Activated CD4-positive, alpha-beta T cell treated with anti-CD3 and anti-CD28 coated beads, Interleukin-2, Interleukin-6, amounts not matched to agents 100 ng/mL and 50 ng/mL, durations not matched to agents 16 hours and 8 hours (primary cell): ENCODE measurements at places on chromosomes 7 and 10.
A peak's percentile ranks its signal among the peaks of the same experiment; 100 is the strongest.

DNA sequence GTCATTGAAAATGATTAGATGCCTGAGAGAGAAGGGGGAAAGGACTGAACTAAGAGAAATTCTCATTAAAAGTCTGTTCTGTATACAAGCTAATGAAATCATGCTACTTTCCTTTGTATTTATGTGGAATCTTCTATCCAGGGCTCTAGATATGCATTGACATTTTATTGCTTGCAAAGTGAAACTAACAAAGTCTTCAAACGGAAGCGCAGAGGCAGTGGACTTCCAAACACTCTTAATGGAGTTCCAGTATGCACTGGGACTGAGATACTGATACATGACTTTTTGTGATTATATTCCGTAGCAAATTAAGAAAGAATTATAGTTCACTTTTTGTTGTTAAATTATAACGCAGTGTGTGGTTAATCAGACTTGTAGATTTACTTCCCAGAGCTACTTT, 166.8 kb upstream of the TBX20 start:
- no peak for DNase-seq

- no peak for DNase-seq
These were observed 2.8 kb upstream of the TECTB start for GRCh38 chr10:112280205-112280921.

- no peak for DNase-seq
These were observed 13.9 kb upstream of the AHCYL2 start for GRCh38 chr7:129210989-129211312.

- DNase-seq = no peak
These were observed 24.2 kb upstream of the PFKFB3 start for GRCh38 chr10:6178581-6178980.

GRCh38 chr7:6513541-6513940, 37.7 kb downstream of the GRID2IP start:
- DNase-seq = no peak

- no peak for DNase-seq
These were observed 322.1 kb upstream of the RNF32 start for GRCh38 chr7:156318426-156318825.

- DNase-seq = no peak
These were observed 87.4 kb upstream of the RET start for GRCh38 chr10:42989481-42989921.

GRCh38 chr10:98513704-98514103, 67.0 kb upstream of the HPS1 start:
- DNase-seq = no peak

DNA sequence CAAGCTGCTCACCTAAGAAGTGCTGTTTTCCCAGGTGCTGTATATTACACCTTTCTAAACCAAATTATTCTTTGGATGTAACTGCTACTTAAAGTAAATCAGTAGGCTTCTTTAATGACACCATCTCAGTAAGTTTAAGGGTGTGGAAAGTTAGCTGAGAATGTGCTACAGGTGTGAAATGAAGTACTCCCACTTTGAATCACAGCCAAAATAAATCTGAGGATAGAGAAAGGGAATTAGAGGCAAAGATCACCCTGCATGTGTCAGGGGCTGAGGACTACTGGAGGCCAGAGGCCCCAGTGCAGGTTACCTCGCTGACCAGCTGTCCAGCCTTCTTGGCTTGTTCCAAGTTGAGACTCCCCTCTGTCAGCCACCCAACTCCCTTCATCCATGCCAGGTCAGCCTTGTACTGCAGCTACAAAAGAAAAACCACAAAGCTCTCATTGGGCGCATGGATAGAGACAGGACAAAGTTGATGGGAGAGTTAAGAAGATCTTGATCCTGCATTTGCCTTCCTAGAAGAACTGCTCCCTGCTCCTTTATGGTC, 35.2 kb downstream of the NRAP start:
- no peak for DNase-seq

DNA sequence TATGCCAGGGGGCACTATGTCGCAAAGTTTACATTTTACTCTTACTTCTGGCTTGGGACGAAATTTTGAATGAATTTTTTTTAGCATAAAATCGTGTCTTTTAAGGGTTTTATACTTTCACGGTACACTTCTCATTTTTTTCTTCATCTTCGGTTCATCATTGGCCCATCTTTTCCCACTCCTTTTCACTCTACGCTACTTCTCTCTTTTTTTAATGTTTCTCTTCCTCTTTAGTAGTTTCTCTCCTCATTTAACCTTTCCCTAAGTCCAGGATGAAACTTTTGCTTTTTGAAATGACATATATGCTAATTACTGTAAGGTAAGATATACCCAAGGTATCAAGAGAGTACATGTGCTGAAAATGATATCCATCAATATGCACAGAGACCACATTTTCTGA, 39.5 kb downstream of the C7orf33 start:
- no peak for DNase-seq

DNA sequence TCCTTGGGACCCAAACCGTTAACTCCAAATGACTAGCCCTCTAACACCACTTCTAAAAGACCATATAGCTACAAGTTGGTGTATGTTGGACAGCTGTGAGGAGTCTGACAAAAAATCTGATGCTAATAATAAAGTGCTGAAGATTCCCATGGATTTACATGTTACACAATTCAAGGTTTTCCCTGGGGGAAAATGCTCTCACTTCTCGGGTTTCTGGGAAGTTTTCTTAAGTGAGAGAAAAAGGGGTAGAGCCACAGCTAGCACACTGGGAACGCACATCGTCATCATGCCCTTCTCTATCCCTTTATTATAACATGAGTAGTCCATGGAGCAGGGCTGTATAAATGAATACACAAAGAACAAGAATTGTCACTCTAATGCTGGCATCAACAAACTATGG, 162.1 kb downstream of the CHCHD3 start:
- no peak for DNase-seq

- no peak for DNase-seq
These were observed 4.0 kb downstream of the PDAP1 start for GRCh38 chr7:99404235-99404976.

- peak; percentile 82 for DNase-seq
These were observed 1.2 kb downstream of the CYREN start for GRCh38 chr7:135169141-135169963.
